ENCODE measurements at places on chromosomes 4 and X.

- DNase-seq, result no peak
These were observed 316.3 kb downstream of the DCTD start for GRCh38 chr4:182600856-182601255.

DNA sequence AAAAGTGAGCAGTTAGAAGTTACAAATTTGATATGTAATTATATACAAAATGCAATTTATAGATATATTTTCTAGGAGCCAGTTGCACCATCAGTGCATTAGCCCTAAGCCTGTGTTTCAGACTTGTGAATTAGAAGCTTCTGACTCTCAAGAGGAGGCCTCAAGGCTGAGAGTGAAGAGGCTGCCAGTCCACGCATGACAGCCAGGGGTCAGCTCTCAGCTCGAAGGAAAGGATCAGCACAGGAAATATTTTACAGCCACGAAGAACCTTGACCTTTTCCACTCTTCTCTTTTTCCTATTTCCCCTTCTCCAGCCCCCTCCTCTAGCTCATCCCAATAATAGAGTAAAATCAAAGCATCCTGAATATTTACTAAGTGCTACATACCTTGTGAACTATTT is 642.4 kb downstream of the TRIML1 start:
- no peak for DNase-seq

DNA sequence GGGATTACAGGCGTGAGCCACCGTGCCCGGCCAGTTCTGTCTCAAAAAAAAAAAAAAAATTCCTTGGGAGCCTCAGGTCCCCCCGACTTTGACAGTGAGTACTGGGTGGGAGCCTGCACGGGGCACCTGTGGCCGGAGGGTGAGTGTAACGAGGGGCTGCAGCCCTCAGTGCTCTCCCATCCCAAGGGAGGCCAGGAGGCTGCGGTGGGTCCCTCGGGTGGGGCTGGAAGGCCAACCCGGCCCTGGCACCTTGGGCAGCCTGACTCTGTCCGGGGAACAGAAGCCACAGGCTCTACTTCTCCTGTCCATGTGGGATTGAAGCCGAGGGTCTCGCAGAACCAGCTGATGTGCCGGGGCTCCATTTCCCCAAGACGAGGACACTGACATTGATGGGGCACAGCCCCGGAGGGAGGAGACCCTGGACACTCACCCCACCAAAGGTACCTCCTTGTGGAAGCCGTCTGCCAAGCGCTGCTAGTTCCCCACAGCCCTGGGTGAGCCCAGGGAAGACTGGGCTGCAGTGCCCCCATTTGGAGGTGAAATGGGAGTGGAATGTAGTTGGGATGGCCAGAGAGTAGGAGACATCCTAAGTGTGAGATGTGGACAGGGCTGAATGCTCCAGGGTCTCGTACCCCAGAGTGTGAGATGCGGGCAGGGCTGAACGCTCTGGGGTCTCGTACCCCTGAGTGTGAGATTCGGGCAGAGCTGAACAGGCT is 2.3 kb upstream of the SLC26A1 start:
- no peak for DNase-seq

DNA sequence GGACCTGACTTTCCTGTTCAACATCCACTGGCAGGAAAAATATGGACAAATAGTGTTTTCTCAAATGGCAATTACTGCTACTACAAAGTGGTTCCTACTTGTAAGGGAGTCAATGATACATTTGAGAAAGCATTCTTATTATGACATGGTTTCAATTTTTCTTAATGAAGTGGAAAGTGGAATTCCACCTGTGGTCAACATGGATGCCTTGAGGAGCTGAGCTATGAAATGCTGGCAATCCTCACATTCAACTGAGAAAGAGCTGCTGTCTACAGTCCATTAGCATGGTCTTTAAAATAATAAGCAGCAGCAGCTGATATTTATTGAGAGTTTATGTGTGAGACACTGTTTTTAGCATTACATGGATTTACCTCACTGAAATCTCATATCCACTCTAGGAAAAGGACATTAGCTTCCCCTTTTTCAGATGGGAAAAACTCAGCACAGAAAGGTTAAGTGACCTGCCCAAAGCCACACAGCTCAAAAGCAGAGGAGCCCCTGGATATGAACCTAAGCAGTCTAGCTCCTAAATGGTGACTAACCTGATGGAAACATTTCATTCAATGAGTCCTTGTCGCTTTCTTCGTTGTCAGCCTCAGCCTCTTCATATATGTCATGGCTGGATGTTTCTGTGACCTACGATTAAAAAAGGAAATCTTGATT is 29.2 kb downstream of the MAP7D3 start:
- no peak for DNase-seq

DNA sequence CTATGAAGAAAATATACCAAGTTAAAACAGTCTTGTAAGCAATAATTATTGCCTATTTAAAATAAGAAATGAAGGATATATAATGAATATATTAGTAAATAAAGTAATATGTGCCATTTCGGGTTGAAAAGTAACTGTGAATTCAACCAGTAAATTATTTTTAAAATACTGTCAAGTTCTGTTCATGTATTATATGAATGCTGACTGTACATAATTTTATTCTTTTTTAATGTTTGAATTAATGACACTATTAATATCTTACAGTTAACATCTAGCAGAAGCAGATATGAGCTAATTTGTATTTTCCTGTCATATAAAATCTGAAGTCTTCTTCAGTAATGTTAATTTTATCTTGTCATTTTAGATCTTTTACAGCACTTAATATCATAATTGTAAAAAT is 632.9 kb downstream of the CCSER1 start:
- no peak for DNase-seq

DNA sequence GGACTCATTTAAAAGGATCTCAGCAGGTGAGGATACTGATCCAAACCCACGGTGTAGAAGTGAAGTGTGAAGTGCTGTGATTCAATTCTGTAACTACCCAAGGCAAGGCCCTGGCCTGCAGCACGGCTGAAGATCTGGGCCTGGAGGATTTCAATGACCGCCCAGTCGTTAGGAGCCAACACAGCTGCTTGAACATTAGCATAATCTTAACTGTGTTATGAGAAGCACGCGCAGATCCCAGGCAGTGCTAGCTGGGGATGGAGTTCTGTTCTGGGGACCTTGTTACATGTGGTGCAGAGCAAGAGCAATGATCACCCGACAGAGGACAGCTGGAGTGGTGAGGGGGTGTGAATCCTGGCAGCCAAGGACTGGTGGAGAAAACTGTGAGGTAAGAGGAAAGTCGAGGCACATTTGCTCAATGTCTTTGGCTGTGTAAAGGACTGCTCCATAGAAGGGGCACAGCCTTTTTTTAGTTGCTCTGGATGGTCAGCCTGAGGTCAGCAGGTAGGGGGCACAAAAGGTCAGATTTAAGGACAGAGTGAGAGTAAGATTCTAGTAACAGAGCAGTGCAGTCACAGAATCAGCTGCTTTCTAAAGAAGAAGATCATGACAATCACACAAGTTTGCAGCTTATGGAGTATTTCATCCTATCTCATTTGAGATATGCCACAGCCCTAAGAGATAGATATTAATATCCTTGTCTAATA is 181.8 kb downstream of the DCLK2 start:
- no peak for DNase-seq

DNA sequence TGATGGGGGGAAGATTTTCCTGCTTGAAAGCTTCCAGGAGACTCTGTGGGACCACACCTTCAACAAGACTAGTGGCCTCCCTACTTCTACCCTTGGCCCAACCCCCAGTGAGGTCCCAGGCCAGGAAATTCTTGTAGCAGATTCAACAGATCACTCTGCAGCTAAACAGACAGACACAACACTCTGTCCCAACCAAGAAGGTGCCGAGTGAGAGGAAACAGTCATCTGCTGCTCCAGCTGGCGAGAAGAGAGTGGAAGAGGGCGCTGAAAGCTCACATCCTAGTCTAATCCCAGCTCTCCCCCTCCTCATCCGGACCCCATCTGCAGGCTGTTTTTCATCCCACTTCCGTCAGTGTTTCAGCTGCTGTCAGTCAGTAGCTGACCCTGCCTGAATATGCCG is 63.4 kb downstream of the CHRDL1 start:
- no peak for DNase-seq

DNA sequence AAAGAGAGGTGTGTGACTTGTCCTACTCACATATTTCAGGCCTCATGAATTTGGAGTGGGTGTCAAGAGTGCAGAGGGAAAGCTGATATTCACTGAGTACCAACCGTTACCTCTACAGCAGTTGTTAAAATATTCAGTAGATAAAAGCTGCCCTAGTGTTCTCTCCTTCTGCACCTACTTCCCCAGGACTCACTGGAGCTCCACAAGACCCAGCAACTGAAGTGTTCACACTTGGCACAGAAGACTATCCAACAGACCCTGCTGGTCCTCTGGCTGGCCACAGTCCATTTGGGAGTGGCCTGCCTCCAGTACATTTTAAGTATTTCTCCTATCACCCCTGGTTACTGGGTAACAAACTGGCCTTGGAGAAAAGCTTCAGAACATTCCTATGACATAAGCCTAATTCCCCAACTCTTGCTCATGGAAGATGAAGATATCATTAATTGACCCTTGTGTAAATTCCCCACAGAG is 70.8 kb downstream of the PPARGC1A start:
- DNase-seq, result no peak

GRCh38 chr4:138192113-138192512 is 50.0 kb downstream of the SLC7A11 start:
- no peak for DNase-seq

- no peak for DNase-seq
These were observed 150.5 kb upstream of the DDIT4L start for GRCh38 chr4:100340512-100341485.

DNA sequence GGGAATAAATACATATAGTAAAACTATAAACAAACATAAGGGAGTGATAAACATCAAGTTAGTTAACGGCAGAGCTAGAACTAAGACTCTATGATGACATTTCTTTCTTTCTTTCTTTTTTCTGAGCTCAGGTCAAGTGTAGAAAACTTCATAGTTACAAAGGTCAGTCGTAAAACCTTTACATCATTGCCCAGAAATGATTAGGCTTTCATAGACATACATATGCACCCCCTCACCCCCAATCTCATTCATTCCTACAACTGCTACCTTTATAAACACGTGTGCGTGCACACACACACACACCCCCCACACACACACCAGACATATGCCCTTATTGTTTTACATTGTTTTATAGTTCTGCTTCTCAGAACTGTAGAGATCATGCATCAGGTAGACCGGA is 5.7 kb downstream of the EIF1AX start:
- no peak for DNase-seq

DNA sequence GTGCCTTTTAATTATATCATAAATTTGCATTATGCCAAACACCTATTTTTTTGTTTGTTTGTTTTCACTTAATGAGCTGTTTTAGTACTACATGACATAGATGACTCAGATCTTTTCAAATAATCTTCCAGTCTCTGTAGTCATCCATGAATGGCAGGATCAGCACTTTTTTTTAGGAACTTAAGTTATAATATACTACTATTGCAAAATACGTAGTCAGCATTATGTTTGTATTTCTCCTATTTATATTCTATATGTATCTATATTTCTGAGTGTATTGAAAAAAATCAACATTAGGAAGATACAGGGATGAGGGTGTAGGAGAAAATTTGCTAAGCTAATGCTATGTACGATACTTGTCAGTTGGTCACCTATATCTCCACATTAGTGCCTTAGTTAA is 773.1 kb upstream of the AGA start:
- DNase-seq, result no peak

- DNase-seq, result no peak
These were observed 142.5 kb downstream of the PPARGC1A start for GRCh38 chr4:23747281-23747735.

- no peak for DNase-seq
These were observed 92.1 kb downstream of the STK32B start for GRCh38 chr4:5143306-5143861.

- DNase-seq, result no peak
These were observed 679.1 kb upstream of the CPEB2 start for GRCh38 chr4:14323191-14323590.

GRCh38 chr4:40502220-40502619 is 127.4 kb downstream of the RBM47 start:
- no peak for DNase-seq

DNA sequence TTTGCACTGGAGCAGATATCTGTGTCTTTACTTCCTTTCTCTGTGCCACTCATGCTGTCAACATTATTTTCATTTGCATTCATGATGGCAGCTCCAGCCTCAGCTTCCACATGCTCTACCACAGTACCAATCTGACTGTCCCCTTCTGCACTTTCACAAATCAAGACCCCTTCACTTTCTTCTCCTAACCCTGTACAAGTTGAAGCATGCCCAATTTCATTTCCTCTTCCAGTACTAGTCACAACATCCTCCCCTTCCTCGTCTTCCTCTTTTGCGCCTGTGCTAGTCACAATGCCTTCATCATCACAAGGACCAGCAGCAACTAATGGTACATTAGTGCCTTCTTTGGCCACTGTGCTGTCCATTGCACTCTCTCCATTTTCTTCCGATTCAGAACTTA is 26.5 kb downstream of the BOD1L1 start:
- DNase-seq, result no peak

GRCh38 chr4:170003071-170004070 is 22.8 kb downstream of the MFAP3L start:
- DNase-seq, result no peak

DNA sequence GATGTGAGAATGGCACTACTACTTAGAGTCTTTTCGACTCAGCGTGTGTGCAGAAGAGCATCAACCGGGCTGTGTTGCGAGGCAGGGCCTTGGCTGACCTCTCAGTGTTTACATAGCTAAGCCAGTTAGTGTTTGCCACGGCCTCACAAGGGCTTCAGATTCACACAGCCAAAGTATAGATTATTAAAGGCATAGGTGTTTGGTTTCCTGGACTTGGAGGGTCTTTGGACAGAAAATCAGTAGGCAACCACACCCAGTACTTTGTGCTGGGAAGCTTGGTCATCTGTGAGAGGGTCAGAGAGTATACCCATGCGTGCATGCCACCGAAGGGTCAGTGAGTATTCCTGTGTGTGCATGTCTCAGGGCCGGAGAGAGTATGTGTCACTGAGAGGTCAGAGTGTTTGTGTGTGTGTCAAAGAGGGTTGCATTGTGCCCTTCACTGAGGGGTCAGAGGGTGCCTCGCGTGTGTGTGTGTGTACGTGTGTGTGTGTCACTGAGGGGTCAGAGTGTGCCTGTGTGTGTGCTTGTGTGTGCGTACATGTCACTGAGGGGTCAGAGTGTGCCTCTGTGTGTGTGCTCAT is 69.7 kb upstream of the MSANTD1 start:
- no peak for DNase-seq

Data from NCI-H510A (cell line).